CD8-positive, alpha-beta T cell (primary cell): ENCODE measurements at places on chromosomes 5 and 9. TPM values are rescaled to one million over a fixed set of nuclear protein-coding genes. Genes with fewer than 3 reads are reported as not detected.

TMEM252 gene
- total RNA-seq = not detected

SLC36A2 gene
- total RNA-seq = not detected

BDP1 gene
- 29.6 TPM for total RNA-seq

MTAP gene
- 14.3 TPM for total RNA-seq

PDE6A gene
- not detected for total RNA-seq

GABRA6 gene
- total RNA-seq = not detected

GDF9 gene
- total RNA-seq = 0.43 TPM

PPP1R26 gene
- 0.35 TPM for total RNA-seq

UBAC1 gene
- 18.5 TPM for total RNA-seq

WDR31 gene
- total RNA-seq = 0.11 TPM

DOK3 gene
- total RNA-seq = 1.1 TPM

HNRNPA0 gene
- 57.0 TPM for total RNA-seq

PCDHGA6 gene
- 0.14 TPM for total RNA-seq

NUDT12 gene
- total RNA-seq = not detected

ZDHHC12 gene
- total RNA-seq = 25.5 TPM

GPR21 gene
- not detected for total RNA-seq

MCC gene
- 4.3 TPM for total RNA-seq

SHISAL2B gene
- not detected for total RNA-seq

NELFB gene
- 17.6 TPM for total RNA-seq

KIF12 gene
- not detected for total RNA-seq

CAMK2A gene
- not detected for total RNA-seq

ABLIM3 gene
- not detected for total RNA-seq

MVB12B gene
- total RNA-seq = 26.9 TPM

TXNDC8 gene
- total RNA-seq = not detected

CD14 gene
- total RNA-seq = 0.56 TPM

ACTL7B gene
- total RNA-seq = 0.24 TPM

ATP10B gene
- total RNA-seq = not detected

TAF1L gene
- total RNA-seq = not detected

DTWD2 gene
- 1.9 TPM for total RNA-seq

AK3 gene
- total RNA-seq = 18.8 TPM

TMC1 gene
- total RNA-seq = not detected

CCDC69 gene
- 98.5 TPM for total RNA-seq

HTR4 gene
- total RNA-seq = not detected

ANGPTL2 gene
- total RNA-seq = not detected

THOC3 gene
- total RNA-seq = 22.4 TPM

PHF24 gene
- not detected for total RNA-seq

SPATA31A3 gene
- total RNA-seq = not detected

PIK3R1 gene
- total RNA-seq = 461 TPM

NOXA1 gene
- total RNA-seq = 2.7 TPM

PDLIM4 gene
- not detected for total RNA-seq

TRMT10B gene
- 7.0 TPM for total RNA-seq

SPATA31C1 gene
- total RNA-seq = not detected

SUSD1 gene
- total RNA-seq = 4.2 TPM

KCNV2 gene
- not detected for total RNA-seq

SPATA31D4 gene
- total RNA-seq = not detected

VLDLR gene
- not detected for total RNA-seq

NRARP gene
- 1.5 TPM for total RNA-seq

SHOC1 gene
- total RNA-seq = not detected

CARD9 gene
- total RNA-seq = 0.31 TPM

PSMD5 gene
- total RNA-seq = 58.2 TPM

SLC46A2 gene
- not detected for total RNA-seq

PCDHGB3 gene
- total RNA-seq = 0.22 TPM
